NCI-H524 treated with DMSO at 0.1 percent for 48 hours (cell line): ENCODE measurements at places on chromosomes 3 and 15.

- no peak for DNase-seq
Observed at GRCh38 chr15:67170143-67170925, 84.1 kb downstream of the AAGAB start.

GRCh38 chr3:14440531-14441239, 38.3 kb downstream of the SLC6A6 start:
- DNase-seq = peak; percentile 31

DNA sequence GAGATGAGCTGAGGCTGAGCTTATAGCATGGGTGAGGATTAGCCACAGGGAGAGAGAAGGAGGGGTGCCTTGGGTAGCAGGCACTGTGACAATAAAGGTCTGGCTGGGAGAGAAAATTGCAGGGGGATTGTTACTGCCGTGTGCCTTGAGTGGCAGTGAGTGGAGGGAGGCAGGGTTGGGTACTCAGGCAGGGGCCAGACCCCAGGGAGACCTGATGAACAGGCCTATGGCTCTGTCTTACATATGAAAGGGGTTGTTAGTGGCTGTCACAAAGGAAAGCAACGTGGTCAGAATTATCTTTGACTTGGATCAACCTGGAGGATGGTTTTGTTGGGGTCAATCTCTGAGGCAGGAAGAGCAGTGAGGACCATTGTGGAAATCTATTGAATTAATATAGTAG, 84.5 kb downstream of the LRTM1 start:
- no peak for DNase-seq

GRCh38 chr15:38263996-38264395, 11.4 kb downstream of the SPRED1 start:
- DNase-seq = no peak

DNA sequence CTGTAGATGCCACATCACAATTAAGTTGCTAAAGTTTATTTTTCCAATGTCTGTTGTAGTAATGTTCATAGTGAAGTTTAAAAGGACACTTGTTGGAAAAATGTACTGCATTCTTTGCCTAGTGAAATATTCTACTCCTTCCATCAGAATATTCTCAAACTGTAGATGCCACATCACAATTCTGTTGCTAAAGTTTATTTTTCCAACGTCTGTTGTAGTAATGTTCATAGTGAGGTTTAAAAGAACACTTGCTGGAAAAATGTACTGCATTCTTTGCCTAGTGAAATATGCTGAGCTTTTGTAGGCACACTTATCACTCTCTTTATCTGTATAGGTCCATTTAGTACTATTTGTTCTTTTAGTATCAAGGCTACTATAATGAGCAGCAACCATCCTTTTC, 836.1 kb downstream of the NAALADL2 start:
- no peak for DNase-seq

DNA sequence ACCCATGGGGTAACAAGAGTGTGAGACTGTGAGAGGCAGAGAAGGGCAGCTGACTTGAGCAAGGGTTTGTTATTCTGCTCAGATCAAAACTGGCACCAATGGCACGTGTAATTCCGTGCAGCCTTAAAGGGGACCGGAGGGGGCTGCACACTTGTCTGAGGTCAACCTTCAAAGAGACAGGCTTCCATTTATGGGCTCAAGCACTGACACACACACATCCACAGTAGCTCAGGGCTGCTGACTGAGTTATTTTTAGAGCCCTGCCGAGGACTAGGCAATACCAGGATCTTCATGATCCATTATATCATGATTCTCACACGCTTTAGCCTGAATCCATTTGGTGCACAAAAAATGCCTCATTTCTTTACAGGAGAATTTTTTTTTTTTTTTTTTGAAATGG, 20.6 kb upstream of the SPTBN5 start:
- no peak for DNase-seq

- no peak for DNase-seq
Observed at GRCh38 chr3:45345846-45346580, 42.4 kb upstream of the LARS2 start.

- no peak for DNase-seq
Observed at GRCh38 chr3:178439504-178439903, 96.7 kb upstream of the KCNMB2 start.

DNA sequence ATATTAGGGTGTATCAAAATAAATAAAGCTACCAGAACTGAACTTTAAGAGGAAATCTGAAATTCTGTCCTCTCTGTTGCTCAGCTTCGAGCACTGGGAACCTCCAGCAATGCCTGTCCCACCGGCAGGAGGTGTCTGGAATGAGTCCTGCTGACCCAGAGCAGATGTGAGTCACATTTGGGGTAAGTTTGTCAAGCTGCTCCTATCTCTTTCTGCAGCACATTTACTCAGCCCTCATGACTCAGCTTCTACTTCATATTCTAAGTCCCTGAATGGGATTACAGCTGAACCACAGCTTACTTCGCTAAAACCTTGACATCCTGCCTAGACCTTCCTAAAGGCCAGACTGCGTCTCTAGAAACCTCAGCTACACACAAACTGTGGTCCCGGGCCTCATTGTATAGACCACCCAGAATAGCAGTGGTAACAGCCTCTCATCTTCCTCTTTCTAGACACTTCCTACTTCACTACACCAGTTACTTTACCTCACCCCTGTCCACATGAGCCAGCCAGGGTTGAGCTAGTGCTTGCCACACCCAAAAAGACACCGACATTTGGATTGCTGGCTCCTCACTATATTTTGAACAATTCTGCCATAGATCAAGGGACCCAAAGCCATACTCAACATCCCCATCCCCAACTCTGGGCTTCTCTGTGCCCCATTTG, 109.6 kb upstream of the TMCO5A start:
- DNase-seq = no peak

GRCh38 chr3:32577581-32578556, 7.2 kb upstream of the DYNC1LI1 start:
- no peak for DNase-seq

GRCh38 chr3:178712247-178712646, 176.0 kb downstream of the KCNMB2 start:
- DNase-seq = no peak

DNA sequence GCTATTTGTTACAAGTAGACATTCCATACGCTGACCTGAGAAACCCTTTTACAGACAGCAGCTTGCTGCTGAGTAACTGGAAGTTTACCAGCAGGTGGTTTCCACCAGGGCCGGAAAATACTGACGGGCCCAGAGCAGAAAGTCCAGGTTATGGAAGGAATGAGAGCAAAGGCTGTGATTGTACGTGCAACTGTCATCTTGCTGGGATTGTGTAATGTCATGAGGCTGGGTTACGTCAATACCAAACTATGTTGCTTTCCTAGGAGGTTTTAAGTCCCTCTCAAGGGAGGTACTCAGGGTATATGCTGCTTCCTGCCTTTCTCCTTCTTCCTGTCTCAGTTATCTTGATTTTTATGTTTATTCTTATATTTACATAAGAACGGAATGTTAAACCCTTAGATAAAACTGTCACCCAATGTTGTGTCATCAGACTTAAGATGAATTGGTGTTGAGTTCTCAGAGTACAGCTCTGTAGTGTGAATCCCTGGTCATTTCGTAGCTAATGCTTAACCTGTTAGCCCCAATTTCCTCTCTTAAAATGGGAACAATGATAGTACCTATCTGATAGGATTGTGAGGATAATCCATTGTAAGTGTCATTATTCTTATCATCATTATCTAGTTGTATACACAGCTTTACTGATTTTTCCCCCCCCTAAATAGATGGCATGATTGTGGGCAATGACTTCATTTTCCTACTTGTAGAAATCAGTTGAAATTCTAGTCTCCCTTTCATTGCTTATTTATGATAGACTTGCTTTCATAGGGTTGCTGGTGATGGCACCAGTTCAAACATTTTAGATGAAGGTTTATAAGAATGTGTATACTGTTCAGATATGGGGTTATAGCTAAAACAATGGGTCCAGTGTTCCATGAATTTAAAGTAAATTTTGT, 101.4 kb downstream of the FNDC3B start:
- no peak for DNase-seq

DNA sequence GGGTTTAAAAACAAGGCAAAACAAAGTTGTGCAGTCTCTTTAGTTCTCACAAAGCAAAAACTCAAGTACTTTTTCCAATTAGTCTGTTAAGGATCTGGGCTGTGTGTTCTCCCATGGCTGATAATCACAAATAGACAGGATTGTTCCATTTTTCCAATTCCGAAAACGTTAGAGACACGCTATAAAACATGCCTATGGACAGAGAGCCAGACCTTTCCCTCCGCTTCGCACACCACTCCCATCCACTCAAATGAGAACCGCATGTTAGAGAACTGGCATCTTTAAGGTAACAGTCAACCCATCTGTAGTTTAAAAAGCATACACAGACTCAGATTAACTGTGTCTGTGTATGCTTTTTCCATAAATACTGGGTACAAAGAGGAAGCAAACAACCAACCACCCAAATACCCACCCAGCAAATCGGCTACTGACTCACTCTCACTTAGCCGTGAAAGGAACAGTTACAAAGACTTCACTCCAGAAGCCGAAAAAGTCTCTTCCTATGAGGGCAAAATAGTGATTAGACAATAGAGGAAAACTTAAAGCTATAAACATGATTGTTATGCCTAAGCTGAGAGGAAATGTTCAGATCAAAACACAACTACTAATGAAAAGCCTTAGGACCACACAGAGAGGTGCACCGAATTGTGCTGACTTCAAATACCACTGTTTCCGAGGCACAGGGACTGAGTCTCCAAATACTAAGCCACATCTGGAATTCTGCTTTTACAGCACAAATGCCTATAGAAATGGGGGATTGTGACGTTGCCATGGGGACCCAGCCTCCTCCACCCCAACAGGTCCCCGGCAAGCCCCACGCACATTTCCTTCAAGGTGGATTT, 36.1 kb downstream of the IL17RD start:
- no peak for DNase-seq

DNA sequence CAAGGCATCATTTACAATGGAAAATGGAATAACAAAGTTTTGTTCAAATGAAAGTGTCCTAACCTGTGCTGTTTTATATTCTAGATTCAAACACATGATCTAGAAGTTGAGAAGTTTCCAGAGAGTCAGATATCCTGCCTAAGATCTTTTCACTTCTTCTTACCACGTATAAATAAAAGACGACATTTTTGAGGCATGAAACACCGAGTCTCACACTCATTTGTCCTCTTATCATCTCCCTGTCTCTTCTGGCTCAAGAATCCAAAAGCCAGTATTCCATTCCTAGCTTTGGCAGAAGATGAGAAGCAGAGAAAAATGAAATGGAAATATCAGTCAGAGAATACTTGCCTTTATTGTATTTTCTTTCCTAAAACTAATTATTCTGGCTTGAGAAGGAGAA, 738.6 kb upstream of the NR2F2 start:
- no peak for DNase-seq

DNA sequence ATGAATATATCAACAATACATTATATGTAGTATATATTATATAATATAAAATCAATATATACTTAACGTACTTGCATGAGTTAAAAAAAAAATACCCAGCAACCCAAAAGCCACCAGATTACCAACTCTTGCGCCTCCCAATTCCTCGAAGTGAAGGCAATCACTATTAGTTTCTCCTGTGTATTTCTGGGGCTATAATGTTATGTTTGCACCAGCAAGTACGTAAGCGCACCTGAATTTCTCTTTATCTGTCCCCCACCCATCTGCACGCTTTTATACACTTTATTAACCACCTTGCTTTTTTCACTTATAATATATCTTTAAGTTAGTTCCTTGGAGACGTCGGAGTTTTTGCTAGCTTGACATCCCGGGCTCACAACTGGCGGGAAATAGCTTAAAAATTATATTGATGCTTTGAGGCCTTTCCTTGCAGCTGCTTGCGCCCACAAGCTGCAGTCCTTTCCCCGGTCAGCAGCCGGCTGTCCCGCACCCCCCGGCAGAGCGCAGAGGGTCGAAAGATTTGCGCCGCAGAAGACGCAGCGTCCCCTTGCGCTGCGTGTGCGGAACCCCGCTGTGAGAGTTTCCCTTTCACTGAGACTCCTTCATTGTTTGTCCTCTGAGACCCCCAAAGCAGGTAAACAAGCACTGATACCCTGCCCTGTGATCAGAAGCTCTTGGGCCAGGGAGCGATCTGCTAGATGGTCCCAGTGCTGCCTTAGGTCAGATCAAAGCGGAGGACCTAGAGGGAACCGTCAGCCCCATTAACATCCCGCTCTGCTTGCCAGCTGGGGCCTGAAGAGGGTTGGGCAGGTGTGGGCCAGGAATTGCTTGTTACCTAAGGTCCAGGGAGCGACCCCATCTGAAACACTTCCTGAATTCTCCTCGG, 8.9 kb upstream of the EOMES start:
- no peak for DNase-seq

DNA sequence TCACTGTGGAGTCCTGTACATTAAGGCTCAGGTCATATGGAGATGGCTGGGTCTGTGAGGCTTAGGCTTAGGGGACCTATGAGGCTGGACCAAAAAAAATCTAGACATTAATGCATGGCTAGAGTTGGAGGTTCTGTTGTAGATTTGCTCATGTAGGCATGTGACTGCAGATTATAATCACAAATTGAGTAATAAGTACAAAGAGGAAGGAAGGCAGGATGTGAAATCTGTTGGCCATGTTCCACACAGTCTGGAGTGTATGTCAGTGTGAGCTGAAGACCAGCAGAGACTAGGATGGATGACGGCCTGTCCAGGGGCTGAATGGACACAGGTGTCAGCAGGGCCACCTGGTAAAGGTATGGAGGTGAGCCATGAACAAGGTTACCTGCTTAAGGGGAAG, at the start of gene ST3GAL6:
Gene ST3GAL6, plus strand, starts transcription at position 265 of the 400 bp plus-strand sequence. CDS start 5,101 bp downstream, outside the sequence.
- no peak for DNase-seq

- no peak for DNase-seq
Observed at GRCh38 chr3:144995856-144996255, 1024.2 kb downstream of the DIPK2A start.

- no peak for DNase-seq
Observed at GRCh38 chr3:30145281-30145680, 461.1 kb upstream of the TGFBR2 start.

DNA sequence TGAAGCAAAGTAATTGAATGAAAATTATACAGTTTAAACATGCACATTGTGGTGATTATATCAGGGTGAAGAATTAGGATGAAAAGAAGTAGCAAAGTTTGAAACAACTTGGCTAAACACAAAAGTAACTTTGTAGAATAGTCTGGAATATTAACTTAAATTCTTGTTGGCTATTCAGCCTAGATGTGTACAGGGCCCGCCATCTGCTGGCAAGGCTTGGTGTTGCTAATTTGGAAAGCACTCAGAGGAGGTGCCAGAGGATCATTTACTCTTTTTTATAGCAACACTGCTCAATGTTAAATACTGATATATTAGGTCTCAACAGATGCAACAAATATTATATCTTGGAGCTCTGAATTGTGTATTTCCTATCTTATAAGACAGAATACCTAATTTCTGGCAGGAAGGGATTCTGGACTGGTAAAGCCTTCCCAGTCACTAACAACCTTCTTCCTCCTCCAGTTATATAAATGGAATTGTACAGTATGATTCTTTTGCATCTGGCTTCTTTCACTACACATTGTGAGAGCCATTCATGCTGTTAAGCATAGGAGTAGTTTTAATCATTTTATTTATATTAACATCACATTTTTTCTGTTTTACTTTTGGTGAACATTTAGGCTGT, 36.1 kb downstream of the TTC23 start:
- peak; percentile 8 for DNase-seq
